ENCODE measurements at places on chromosomes 1 and 21. TPM values are rescaled to one million over a fixed set of nuclear protein-coding genes. Genes with fewer than 3 reads are reported as not detected.

Gene DMBX1
- total RNA-seq: not detected

Gene ARHGAP30
- 18.8 TPM for total RNA-seq

Gene TMEM82
- not detected for total RNA-seq

Gene PCAT6
- total RNA-seq: 2.4 TPM

Gene TNFSF4
- total RNA-seq: 1.3 TPM

Gene DLGAP3
- 0.12 TPM for total RNA-seq

Gene TMEM39B
- 22.6 TPM for total RNA-seq

Gene GNG12
- 57.0 TPM for total RNA-seq

Gene DCDC2B
- total RNA-seq: 2.3 TPM

Gene GORAB
- 11.1 TPM for total RNA-seq

Gene KIAA1614
- 5.1 TPM for total RNA-seq

Gene AIM2
- 0.90 TPM for total RNA-seq

Gene C1orf35
- 13.2 TPM for total RNA-seq

Gene TSACC
- not detected for total RNA-seq

Gene METTL13
- 28.2 TPM for total RNA-seq

Gene DIO1
- total RNA-seq: 1.2 TPM

Gene FLG2
- total RNA-seq: not detected

Gene USH2A
- not detected for total RNA-seq

Gene BGLAP
- 0.99 TPM for total RNA-seq

Gene TP73
- 1.8 TPM for total RNA-seq

Gene CHTOP
- 65.5 TPM for total RNA-seq

Gene FCRL5
- 1.1 TPM for total RNA-seq

Gene NR5A2
- total RNA-seq: 2.8 TPM

Gene SLC25A34
- 2.6 TPM for total RNA-seq

Gene NOS1AP
- total RNA-seq: 4.2 TPM

Gene PI4KB
- total RNA-seq: 54.8 TPM

Gene PRAMEF27
- total RNA-seq: not detected
